Neural crest cell (in vitro differentiated cells): ENCODE measurements at places on chromosomes 2 and 18. TPM values are rescaled to one million over a fixed set of nuclear protein-coding genes. Genes with fewer than 3 reads are reported as not detected.

The ASAP2 gene
- 48.6 and 51.8 TPM in 2 replicates for total RNA-seq

The SLC9A4 gene
- total RNA-seq: not detected in 2 replicates

The E2F6 gene
- 28.5 and 28.9 TPM in 2 replicates for total RNA-seq

The ANKRD29 gene
- total RNA-seq: 0.61 and 0.96 TPM in 2 replicates

The SERPINB3 gene
- total RNA-seq: not detected in 2 replicates

The SLC11A1 gene
- 0.09 TPM in 1 of 2 replicates, not detected in the other for total RNA-seq

The POMC gene
- 0.39 and 0.54 TPM in 2 replicates for total RNA-seq

- DNase-seq: no peak
These were observed 1101.4 kb downstream of the CBLN2 start for GRCh38 chr18:71442731-71443141.

DNA sequence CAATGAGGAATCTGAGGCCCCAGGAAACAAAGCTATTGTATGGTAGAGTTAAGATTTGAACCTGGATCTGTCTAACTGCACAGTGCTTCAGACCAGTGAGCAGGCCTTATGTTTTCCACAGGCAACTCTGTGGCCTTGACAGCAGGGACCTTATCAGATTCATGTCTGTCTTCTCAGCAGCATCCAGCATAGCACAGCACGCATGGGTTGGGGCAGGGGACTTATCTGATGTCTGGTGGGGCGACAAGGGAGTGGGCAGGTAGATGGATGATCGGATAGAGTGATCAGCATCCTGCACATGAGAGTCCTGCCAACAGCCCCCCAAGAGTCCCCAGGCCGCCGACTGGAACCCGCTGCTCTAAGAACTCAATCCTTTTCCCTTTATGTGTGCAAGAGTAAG, 28.7 kb upstream of the KCNF1 start:
- DNase-seq: no peak

- no peak for DNase-seq
These were observed 650.6 kb downstream of the SLC4A3 start for GRCh38 chr2:220278022-220278421.

DNA sequence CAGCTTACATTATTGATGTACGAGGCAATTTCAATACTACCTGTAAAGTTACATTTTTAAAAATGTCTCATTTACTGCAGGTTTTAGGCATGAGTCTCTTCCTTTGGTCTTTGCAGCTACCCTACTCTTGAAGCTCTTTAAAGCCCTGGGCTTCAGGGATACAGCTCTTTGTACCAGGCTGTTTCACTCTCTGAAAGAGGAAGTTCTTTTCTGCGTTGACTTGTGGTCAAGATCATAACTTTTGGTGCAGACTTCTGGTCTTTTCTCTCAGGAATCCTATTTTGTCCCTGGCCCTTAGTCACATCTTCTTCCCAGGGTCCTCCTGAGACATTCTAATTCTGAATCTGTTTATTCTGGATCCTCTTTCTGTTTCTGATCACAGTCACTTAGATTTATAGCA, 16.6 kb upstream of the HRH4 start:
- DNase-seq: no peak

DNA sequence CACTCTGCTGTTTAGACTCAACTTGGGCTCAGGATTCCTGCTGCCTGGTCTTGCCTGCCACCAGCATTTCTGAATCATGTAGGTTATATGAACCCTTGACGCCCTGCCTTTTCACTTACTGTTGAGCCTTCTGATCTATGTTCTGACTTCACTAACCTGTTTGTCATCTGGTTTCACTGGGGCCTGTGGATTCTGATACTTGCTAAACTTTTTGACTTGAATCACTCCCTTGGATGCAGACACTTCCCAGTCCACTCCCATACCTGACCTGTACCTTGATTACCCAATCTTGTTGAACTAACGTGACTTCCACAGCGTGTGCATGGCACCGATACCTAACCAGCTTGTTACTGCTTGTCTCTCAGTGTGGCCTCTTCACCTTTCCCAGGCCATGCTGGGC, 35.6 kb upstream of the SPAG16 start:
- no peak for DNase-seq

GRCh38 chr2:18404708-18405107, 155.7 kb downstream of the RDH14 start:
- DNase-seq: no peak

GRCh38 chr2:6492573-6492972, 373.1 kb downstream of the CMPK2 start:
- DNase-seq: no peak

DNA sequence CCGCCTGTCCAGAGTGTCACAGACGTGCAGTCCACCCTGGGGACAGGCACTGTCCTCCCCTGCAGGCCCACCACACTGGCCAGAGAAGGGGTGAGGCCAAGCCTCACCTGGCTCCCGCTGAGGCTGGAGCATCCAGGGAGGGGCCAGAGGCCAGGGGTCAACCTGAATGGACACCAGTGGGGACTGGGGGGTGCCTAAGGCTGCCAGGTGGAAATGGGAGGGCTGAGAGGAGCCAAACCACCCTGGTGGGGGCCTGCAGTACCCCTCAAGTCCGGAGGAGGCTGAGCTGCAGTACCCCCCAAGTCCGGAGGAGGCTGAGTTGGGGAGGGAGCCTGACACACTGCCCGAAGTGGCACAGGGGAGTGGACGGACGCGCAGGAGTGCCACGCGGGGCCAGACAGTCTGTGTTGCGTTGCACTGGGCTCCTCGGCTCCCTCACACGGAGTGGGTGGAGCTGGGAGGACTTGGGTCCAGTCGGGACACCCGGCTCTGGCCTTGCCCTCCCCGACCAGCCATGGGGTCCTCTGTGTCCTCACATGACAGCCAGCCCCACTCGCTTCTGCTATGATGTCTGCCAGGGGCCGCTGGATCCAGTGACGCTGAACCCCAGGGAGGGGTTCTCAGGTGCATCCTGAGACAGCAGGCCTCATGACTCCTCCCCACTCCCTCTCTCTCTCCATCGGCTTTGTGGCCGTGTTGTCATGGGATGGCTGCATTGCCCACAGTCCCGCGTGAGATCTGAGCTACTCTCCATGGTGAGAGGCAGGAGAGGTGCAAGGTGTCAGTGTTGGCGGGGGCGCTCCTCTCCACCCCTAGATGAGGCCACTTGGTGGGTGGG, 22.3 kb upstream of the GPC1 start:
- no peak for DNase-seq

DNA sequence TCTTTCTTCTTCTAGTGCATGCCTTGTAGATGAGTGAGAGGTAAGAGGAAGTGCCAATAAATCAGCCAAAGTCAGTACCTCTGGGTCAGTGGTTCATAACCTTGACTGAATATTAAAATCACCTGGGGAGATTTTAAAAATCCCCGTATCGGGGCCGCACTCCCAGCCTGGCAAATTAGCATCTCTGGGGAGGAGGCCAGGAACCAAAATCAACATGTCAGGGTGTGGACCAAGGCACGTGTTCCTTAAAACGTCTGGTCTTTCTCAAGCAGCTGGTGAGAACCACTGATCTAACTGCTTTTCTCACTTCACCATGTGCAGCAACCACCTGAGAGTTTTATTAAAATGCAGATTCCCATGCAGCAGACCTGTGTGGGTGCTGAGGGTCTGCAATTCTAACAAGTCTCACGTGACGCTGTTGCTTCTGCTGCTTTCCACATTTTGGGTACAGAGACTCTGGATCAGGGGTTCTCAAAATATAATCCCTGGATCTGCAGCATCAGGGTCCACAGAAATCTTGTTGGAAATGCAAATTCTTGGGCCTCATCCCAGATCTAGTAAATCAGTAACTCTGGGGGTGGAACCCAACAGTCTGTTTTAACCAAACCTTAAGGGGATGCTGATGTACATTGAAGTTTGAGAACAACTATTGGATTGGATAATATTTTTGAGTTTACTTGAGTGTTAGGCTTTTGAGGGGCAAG, 49.5 kb downstream of the CHST9 start:
- DNase-seq: no peak

GRCh38 chr18:45723567-45724355, at the start of gene SLC14A1:
Gene SLC14A1, plus strand, starts transcription at chr18:45724181. Its CDS starts 6,140 bp downstream, at chr18:45730321.
- no peak for DNase-seq

DNA sequence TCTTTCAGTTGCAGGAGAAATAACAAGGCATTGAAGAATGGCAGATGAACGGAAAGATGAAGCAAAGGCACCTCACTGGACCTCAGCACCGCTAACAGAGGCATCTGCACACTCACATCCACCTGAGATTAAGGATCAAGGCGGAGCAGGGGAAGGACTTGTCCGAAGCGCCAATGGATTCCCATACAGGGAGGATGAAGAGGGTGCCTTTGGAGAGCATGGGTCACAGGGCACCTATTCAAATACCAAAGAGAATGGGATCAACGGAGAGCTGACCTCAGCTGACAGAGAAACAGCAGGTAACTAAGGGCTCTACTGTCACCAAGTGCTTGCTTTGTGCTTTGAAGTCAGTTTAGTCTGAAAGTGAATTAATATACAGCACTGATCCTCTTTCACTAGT, 118.5 kb upstream of the UNC80 start:
- DNase-seq: no peak

DNA sequence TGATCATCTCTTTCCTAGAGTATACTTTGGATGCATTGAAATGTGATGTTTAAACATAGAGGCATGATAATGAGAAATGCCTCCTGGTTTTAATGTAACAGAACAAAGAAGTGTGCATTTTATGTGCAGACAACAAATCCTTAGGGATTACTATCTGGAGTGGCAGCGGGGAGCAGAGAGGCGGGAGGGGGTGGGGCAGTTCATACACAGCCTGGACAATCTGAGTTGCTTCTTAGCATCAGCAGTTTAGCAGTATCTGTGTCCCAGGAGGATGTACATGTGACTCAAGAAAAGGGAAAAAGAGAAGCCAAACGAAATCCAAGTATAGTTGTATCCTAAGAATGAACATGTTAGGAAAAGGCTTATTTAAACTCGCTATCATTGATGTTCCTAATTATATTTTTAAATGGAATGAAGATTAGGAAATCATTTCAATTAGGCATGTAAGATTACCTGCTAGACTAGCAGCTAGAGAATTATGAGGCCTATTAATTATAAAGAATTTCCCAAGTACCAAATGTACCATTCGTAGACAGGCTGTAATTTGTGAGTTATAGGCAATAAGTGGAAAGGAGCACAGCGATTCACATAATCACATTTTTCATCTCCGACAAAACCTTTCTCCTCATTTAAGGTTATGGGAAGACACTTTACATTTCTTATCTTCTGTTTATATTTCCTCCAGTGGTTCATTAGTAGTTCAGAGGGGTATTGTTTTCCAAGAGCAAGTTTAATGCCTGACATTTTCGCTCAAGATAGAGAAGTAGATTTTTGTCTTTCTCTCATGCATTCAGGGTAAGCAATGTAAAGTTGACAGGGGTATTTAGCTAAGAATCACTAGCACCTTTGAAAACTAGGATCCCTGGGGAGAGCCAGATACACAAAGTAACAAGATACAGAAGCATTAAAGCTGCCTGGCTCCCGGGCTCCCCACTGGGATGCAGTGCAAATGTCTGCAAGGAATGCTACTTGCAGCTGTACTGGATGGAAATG, 141.3 kb upstream of the NOSTRIN start:
- DNase-seq: no peak

DNA sequence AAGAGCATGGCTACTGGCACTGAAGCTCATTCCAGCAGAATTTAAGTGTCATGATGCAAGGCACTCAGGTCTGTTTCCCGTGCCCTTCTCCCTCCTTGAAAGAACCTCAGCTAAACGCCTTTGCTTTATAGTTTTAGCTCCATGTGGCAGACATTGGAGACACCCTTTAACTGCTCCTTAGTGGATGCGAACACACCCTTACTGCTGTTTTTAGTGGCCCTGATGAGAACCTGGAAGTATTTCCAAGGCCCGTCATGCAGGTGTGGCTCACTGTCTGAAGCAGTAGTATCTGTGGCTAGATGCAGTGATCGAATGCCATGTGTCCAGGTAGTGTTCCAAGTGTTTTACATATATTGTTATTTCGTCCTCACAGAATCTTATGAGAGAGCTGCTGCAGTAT, 28.3 kb downstream of the KIF5C start:
- no peak for DNase-seq
